ENCODE measurements at places on chromosomes 12 and 14.

GRCh38 chr14:22657861-22658260 lies 13.7 kb upstream of the OR6J1 start:
- DNase-seq: peak; percentile 19

DNA sequence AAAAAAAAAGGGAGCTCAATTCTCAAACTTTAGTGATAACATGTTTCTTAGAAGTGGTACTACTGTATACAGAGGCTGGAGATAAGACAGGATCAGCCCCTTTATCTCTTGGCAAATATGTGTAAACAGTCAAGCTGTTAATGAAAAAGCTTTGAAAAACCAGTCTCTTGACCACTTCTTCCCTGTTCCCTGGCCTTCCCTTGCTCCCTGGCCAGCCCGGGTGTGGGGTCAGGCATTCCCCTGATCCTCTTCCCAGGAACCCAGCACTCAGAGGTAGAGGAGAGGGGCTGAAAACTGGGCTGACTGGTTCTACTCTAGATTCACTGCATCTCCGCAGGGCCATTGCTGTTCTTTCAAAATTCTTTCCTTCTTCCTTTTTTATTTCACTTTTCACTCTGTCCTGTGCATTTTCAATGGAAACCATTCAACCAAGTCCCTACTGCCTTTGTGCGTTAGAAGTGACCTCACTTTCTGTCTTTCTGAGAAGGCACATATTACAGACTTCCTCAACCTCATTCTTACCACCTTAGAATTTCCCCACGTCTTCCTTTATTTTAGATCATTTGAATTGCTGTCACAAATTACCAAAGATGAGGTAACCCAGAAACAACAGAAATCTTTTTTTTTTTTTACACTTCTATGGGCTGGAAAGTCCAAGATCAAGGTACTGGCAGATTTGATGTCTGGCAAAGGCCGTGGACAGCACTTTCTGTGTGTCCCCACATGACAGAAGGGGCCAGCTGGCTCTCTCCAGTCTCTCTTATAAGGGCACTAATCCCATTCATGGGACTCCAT lies 5.7 kb downstream of the GNG2 start:
- DNase-seq: no peak

DNA sequence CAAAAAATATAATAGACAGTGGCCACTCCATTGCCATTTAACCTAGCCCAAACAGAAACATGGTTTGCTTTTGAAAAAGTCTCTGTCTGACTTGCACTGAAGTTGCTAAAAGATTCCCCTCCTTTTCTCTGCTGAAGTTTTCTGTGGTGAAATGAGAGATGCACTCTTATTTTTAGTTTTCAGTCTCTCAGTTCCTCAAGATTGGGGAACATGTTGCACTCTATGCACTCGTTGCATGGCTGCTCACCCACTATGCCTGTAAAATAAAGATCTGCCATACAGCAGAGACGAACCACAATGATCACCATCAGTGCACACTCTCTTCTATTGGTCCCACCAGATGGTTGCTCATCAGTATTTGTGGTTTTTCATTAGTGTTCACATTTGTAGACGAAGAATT lies 13.1 kb upstream of the DAAM1 start:
- peak; percentile 10 for DNase-seq

DNA sequence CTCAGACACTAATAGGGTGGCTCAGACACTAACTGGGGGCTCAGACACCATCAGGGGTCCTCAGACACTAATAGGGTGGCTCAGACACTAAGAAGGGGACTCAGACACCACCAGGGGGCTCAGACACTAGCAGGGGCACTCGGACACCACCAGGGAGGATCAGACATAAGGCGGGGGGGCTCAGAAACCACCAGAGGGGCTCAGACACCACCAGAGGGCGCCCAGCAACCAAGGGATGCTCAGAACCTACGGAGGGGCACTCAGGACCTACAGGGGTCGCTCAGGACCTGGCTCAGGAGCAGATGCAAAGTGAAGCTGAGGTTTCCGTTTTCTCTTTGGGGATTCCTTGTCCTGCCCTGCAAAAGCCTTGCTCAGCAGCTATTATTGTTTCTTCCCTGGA lies 448.5 kb downstream of the TMEM121 start:
- DNase-seq: no peak

- DNase-seq: no peak
Observed at GRCh38 chr12:132779781-132780353, 18.2 kb upstream of the ANKLE2 start.

GRCh38 chr12:55820679-55821078 lies 2.8 kb downstream of the ORMDL2 start:
- peak; percentile 34 for DNase-seq

DNA sequence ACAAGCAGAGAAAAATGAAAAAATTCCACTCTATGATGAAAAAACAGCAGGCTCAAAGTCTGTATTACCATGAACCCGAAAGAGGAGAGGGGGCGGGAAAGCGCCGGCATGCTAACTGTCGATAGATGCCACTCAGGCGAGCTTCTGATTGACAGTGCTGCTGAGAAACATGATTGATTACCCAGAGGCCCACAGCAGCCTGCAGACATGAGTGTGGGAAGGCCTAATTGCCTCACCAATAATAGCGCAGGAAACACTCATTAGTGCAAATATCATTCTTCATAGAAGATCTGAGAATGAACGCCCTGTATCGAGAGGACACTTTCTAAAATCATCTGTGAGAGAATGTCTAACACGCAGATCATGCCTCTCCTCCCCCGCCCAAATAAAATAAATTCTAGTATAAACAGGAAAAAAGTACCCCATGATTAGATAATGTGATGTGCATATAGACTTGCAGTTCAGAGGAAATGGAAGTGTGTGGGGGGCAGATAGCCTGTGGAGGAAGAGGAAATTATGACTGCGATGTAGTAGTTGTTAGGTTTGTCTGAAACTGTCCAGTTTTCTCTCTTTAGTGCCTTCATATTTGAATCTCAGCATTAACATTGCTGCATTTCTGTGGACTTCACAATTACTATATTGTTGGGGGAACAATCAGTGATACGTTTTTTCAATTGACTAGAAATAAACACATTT lies 15.6 kb downstream of the TPH2 start:
- DNase-seq: no peak

- DNase-seq: no peak
Observed at GRCh38 chr12:105741786-105742566, 396.8 kb downstream of the NUAK1 start.

- no peak for DNase-seq
Observed at GRCh38 chr14:77037938-77038568, 9.5 kb upstream of the IRF2BPL start.

DNA sequence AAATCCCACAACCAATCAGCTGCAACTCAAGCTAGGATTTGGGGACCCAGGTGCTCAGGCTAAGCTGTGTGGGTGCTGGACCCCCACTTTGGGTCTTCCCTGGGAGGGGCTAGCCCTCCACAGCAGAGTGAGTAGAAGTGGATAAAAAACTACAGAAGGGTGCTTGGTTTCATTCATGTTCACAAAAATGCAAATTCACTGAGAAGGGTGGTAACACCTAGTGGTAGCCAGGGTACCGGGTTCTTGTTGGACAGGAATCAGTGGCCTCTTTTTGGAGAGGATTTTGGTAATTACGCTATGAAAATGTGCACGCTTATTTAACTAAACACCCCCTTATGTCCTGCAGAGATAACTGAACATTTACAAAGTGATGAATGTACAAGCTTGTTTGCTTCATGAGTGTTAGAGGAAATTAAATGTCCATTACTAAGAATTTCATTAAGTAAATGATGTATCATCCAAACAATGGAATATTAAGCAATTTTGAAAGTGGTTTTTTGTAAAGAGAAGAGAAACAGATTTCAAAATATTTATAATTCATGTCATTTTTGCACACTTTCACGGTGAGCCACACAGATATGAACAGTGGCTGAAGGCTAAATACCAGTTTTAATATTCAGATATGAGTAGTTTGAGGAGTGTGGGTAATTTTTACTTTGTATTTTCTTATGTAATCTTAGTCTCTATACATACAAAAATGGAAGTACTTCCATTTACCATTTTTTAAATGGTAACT lies 78.3 kb downstream of the DDX51 start:
- no peak for DNase-seq

GRCh38 chr12:75977590-75977951 lies 54.0 kb downstream of the PHLDA1 start:
- no peak for DNase-seq

DNA sequence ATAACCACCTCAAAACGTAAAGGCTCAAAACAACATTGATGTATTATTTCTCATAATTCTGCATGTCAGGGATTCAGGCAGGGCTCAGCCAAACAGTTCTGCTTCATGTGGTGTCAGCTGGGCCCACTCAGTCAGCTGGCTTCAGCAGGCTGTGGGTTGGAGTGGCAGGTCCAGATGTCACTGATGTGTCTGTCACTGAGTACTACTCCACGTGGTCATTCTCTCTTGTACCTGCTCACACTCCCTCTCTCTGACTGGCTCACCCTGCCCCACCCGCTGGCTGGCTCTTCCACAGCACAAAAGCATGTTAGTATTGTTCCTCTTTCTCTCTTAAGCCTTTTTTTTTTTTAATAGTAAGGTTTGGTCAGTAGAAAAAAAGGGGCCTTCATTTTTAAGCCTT lies 182.4 kb downstream of the DICER1 start:
- peak; percentile 7 for DNase-seq

GRCh38 chr14:100083706-100084105 lies 18.5 kb downstream of the EVL start:
- no peak for DNase-seq

DNA sequence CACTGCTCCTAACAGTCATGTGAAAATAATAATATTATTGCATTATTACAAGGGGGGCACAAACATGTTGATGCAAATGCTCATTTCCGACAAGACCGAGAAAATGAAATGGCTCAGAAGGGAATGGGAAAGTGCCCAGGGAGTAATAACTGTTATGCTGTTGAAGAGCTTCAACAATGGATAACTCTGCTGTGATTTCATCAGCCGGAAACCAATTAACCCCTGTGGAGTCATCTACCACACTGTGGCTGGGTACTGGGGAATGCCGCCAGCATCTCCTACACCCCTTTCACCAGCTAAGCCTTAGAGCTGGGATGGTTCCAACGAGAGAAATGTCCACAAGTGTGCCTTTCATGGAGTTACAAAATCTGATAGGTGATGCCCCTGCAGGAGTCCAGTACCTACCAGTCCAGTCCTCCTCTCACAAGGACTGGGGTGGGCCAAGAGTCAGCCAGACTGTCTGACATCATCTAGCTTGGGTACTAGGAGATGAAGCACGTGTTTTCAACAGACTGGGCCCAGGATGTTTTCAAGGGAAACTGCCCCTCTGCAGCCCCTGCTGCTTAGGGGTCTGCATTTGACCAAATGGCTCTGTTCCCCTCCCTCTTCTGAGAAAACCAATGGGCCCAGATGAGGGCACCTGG lies 509.3 kb upstream of the CCDC196 start:
- DNase-seq: no peak

DNA sequence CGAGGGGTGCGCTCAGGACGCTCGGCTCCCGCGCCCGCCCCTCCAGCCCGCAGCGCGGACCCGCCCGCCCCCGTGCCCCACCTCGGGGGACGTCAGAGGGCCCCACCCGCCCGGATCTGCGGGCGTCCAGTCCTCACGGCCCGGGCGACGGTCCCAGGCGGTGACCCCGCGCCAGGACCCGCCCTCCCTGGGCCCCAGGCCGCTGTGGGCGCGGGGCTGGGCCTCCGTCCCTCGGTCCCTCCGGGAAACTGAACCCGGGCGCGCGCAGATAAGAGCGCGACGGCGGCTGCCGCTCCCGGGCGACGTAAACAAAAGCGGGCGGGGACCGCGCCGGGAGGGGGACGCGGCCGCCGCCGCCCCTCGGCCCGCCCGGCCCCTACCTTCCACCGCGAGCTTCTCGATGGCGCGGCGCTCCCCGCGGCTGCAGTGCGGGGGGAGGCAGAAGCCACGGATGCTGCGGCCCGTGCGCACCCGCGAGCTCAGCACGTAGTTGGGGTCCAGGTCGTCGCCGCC lies 1.1 kb downstream of the CKB start:
- DNase-seq: no peak

- DNase-seq: no peak
Observed at GRCh38 chr12:131774576-131775391, 53.4 kb upstream of the MMP17 start.

All from NAMALWA (cell line).